Activated CD8-positive, alpha-beta memory T cell treated with anti-CD3 and anti-CD28 coated beads for 1 hour (primary cell): ENCODE measurements at places on chromosomes 5 and 9.

GRCh38 chr9:123773783-123774182, 156.1 kb downstream of the DENND1A start:
- DNase-seq, result no peak

DNA sequence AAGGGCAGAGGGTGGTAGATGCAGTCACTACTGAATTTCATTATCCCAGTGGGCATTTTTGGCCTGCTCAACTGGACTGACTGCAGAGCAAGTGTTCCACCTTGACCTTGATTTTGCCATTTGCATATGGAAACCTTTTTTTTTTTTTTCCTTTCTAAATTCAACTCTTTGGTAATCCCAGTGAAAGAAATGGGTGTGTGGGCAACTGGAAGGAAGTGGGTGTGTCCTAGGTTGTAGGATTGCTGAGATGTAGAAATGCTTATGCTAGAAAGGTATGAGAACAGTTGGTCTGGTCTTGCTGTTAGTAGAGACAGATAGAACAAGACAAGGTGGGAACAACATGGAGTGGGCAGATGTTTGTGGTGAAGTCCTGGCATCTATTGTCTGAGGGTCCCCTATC, 7.8 kb upstream of the IL12B start:
- no peak for DNase-seq

- no peak for DNase-seq
These were observed 96.3 kb upstream of the KCNN2 start for GRCh38 chr5:114265432-114266060.

- DNase-seq, result no peak
These were observed 274.9 kb downstream of the AGTPBP1 start for GRCh38 chr9:85466834-85467233.

GRCh38 chr5:102798104-102798785, 43.1 kb downstream of the PAM start:
- no peak for DNase-seq

DNA sequence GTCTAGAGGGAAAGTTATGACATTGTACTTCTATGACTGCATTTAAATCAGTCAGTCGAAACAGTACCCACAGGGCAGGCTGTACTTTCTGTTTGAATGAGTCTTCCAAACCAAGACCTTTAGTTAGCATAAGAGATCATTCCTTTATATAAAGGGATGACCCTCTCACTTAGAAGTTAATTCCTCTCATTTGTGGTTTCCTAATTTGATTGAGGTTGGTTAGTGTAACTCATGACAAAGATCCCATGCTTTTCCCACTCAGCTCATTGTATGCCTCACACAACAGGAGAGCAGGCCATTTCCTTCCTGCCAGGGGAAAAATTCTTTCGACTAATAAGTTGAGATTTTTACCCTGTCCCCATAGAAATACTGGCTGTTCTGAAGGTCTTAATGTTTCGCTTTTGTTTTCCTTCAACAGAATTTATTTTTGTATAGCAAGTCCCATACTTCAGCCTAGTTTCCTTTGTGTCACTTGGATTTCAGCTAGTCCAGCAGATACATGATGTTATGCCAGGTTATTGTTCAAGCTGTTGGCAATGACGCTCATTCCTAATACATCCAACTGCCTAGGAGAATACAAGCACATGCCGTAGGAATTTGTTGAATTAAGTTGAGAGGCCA, 500.7 kb downstream of the SPATA31D1 start:
- no peak for DNase-seq

- DNase-seq, result no peak
These were observed 34.5 kb downstream of the CEP72 start for GRCh38 chr5:646396-647201.

- no peak for DNase-seq
These were observed 37.3 kb upstream of the EGFL7 start for GRCh38 chr9:136625101-136626065.

DNA sequence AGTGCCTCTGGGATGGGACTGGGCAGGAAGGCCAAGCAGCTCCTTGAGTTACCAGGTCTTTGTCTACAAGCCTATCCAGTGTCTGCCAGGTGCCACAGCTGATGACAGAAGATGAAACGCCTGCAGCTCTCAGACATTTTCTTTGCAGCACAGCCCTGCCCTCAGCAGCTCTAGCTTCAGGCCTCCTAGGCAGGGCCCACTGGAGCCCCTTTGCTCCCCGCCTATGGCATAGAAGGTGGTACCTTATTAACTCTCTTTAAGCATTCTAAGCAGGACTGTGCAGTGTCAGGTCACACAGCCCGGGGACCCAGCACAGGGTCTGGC, 1.3 kb upstream of the SKP1 start:
- DNase-seq, result no peak

- DNase-seq, result no peak
These were observed 124.4 kb downstream of the TENT4A start for GRCh38 chr5:6837519-6838110.

DNA sequence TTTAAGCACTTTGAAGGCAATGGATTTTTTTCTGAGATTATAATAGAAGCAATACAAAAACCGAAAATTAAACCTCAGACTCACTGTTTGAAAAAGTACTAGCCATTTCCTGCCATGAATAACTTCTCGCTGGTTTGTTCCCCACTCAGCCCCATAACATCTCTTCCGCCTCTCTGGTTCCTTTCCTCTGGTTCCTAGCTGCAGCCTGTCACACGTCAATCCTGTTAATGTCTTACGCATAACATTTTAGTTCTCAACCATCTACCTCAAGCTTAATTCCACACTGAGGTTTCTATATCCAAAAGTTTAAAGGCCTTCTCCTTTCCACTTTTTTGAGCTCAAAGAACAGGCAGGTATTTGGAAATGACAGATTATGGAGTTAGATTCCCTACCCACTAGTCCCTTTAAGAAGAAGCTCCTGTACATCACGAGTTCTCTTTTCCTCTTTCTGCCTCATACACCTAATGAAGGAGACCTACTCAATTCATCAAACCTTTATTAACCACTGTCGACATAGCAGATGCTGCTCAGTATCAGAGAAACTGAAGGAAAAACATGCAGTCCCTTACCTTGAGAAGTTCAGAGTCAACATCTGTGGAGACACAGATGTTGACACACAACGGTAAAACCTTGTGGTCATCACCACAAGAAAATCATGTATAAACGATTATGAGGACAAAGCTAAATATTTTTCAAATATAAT, 243.0 kb upstream of the PTGER4 start:
- no peak for DNase-seq

GRCh38 chr5:113507601-113508000, 5.9 kb upstream of the YTHDC2 start:
- DNase-seq, result no peak

DNA sequence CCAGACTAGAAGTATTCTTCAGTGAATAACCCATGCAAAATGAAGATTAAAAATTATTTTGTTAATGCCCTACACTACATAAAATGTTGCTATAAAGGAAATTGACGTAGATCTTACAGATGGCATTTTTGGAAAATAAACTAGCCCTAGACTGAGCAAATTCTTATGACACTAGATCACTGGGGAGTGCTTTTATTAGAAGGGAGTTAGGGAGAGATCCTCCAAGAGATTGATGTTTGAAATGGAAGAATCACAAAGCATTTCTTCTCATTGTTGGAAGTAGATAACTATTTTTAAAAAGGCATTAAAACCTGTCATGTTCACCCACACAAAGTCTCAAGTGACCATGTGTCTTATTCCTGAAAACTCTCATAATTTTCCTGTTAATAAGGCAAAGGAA, 351.1 kb upstream of the TLE4 start:
- no peak for DNase-seq
